Stimulated activated CD4-positive, alpha-beta T cell treated with anti-CD3 and anti-CD28 coated beads, Interleukin-4, amount 100 ng/mL, for 48 hours (primary cell): ENCODE measurements at places on chromosomes 13 and 19.

- DNase-seq = no peak
Observed at GRCh38 chr13:34730961-34731360, 211.1 kb upstream of the NBEA start.

GRCh38 chr13:75635101-75635827 is 866 bp upstream of the LMO7 start:
- DNase-seq = no peak

DNA sequence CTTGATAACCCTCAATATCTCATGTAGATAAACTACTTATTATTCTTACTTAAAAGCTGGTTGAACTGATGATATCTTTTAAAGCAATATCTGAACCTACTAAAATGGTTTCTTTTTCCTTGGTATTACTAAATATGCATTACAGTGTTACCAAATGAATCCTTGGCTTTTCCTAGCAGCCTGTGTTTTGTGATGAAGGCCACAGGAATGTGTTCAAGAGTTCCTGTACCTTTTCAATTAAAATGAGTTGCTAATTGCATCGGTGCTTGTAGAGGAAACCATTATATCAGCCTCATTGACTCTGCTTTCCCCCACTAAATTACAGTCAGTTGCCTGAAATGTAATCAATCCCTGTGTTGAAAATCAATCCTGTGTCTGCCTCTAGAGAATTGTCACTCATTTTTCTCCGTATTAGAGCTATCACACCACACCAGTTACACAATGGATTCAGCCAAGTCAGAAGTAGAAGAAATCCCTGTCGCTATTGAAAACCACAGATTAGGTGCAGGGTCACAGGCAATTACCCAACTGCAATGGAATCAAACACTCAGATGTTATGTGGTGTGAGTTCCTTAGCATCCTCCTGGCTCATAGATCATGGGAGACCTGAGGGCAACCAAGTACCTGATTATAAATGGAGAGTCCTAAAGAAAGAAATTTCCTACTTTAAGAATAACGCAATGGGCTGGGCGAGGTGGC is 13.3 kb downstream of the FAM216B start:
- DNase-seq = no peak

DNA sequence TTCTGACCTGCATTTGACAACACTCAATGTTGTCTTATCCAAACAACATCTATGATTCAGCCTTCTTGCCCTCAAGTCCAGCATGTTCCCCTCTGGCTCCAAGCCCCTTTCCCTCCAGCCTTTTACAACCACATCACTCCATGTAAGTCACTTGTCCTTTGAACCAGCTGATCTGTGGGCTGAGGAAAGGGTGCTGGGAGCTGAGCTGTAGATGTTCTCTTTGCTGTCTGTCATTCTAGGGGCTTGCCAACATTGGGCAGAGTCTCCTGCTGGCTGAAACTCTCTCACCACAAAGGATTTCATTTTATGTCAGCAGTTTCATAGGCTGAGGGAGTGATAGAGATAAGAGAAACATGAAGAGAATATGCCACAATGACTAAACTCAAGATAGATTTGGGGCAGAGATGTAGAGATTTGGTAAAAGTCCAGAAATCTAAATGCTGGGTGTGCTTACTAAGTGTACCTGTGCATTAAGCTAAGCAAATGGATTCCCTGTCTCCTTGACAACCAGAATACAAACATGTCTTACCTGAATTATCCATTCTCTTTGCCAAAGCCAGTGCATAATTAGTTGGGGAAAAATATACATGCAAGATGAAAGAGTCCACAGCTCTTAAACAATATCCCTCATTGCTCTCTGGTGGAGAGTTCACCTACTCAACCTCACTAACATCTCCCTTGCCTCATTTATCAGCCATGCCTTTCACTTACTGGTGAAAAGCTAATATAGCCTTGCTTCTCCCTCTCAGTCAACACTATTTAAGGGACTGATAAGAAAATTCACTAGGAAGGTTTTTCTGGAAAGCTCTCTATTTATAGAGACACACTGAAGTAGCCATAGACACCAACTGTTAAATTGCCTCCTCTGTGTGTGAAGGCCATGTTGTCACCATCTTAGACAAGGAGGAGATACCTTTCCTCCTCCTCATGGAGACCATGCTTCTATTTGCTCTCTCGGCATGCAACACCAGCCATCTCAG is 175.5 kb upstream of the SERP2 start:
- no peak for DNase-seq

DNA sequence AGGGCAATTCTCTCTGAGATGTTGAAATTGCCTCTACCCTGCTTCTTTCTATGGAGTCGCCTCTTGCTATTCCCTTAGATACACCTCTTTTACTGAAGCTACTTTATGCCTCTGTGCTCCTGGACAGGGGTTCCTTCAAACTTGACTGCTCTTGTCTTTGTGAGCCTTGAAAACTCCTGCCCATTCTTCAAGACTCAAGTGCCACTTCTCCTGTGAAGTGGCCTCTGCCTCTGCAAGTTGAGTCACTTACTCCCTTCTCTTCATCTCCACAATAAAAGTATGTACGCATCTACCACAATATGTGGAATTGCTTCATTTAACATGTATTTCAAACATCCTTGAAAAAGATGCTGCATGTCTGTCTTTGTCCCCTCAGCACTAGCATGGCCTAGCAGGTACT is 66.0 kb upstream of the TPP2 start:
- no peak for DNase-seq
